Muscle of back (tissue), 13 donors: ENCODE measurements at places on chromosomes 1 and 21. TPM values are rescaled to one million over a fixed set of nuclear protein-coding genes. Genes with fewer than 3 reads are reported as not detected.

DNA sequence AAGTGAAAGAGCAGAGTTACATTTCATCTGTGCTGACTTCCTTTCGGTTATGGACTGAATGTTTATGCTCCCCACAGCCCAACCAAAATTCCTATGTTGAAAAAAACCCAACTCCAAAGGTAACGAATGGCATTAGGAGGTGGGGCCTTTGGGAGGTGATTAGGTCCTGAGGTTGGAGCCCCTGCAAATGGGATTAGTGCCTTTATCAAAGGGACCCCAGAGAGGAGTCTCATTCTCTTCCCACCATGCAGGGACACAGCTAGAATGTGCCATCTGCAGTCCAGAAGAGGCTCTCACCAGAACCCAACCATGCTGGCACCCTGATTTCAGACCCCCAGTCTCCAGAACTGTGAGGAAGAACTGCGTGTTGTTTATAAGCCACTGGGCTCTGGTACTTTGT, 199.3 kb downstream of the TOMM20 start:
- DNase-seq: no peak

DNA sequence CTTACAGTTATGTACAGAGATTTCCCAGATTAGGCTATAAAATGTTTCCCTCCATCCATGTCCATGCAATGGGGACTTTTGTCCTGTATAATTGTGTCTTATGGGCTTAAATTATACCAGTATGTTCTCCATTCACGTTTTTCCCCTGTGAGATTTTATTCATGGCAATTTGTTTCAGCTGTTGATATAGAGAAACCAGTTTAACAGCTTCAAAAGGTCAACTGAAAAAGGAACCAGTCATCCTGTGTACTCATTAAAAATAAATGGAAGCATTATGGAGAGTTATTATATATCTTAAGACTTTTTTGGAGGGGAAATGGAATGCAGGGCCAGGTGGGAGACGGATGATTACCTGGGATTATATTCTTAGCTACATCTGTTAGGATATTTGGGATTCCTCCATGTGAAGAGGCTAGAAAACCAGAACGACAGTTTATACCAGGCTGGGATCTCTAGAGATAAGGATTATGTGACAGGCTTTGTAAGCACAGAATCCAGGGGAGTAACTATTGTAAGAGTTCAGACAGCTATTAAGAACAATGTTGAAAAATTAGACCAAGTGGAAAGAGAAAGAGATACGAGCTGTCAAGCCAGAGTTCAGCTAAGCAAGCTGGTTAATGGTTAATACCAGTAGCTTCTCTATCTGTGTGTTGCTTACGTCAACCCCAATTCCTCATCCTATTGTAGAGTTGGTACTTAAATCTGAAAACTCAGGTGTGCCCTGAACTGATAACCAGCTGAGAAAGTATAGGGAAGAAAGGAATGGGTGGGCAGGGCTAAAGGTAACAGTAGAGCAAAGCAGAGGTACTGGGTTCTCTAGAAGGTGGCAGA, 12.4 kb upstream of the ZNF697 start:
- no peak for DNase-seq

GRCh38 chr1:119492763-119493162, 14.2 kb upstream of the HSD3B1 start:
- DNase-seq: no peak

DNA sequence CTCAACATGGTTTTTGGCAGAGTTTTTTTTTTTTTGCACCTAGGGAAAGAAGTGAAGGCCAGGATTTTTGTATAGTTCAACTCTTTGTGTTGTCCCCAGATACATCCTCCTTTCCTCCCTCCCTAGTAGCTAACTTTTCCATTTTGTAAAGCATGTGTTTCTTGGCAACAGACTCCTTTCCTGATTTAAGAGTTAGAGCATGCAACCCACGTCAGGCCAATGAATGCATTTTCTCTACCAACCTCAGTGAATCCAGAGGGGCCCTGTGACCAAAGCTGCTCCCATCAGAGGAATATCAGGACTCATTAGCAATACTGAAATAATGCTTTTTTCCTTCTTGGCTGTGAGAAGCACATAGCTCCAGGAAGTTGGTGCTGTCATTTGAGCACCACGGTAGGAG, 287.2 kb downstream of the LMO4 start:
- peak; percentile 54 for DNase-seq

DNA sequence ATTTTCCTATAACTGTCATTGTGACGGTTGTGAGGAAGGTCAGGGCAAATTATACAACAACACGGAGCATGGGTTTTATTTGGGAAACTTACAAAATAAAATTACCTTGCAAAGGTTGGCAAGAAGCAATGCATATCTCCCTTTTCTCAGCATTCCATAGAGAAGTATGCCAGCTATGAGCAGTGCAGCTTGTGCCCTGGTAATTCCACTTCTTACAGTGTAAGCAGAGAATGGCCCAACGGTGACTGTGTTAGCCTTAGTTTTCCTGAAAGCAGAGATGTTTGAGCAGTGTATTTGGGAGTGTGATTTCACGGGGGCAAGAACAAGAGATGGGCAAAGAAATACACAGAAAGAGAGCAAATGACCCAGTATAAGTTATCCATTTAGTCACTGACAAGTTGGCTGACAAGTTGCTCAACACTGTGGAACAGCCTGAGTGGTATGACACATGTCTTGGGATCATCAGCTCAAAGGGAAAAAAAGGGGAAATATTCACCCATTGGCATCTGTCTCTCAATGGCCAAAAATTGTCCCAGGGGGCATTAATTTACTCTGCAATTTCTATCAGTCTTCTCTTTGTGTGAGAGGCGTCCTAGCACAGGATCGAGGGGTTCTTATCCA, 210.9 kb upstream of the NRIP1 start:
- no peak for DNase-seq

GRCh38 chr1:54571803-54572541, 23.9 kb downstream of the ACOT11 start:
- no peak for DNase-seq

GRCh38 chr1:44819608-44820327, 11.4 kb downstream of the BTBD19 start:
- DNase-seq: peak; percentile 94

Gene MAP3K7CL
- 75.6 TPM for polyA plus RNA-seq
